ENCODE measurements at places on chromosomes 4 and X.

DNA sequence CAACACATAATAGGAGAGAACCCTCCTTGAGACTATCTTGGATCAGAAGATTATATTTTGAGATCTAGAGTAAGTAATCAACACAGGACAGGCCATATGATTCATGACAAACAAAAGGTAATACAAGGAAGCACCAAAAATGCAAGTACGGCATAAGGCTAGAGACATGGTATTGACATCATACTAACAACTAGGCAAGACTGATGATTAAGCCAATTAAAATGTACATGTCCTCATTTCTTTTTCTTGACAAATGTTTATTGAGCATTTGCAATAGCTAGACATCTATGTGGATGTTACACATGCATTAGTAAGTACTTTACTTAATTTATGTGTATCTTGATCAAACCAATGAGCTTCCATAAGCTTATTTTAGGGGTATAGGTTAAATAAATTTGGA, 695.7 kb upstream of the GALNTL6 start:
- no peak for DNase-seq

DNA sequence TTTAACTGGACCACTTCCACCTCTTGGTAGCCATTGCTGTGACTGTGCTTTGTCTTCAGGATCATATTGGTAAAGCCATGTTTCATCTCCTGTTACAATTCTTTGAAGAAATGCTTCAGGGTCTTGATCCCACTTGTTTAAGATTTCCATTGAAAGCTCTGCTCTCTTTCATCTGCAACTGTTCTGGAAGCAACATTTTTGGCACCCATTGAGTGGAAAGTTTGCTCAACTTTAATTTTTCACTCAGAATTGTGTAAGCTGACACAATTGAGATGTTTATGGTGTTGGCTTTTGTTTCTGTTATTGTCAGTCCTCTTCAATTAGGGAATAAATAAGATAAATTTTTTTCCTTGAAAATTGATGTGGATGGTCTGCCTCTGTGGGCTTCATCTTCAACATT, 237.4 kb downstream of the MAPK10 start:
- no peak for DNase-seq

GRCh38 chr4:89152972-89153371, 41.6 kb downstream of the TIGD2 start:
- DNase-seq, result no peak

- peak; percentile 8 for DNase-seq
Observed at GRCh38 chrX:48509245-48509590, 426 bp downstream of the PORCN start.

- no peak for DNase-seq
Observed at GRCh38 chr4:159369256-159369655, 266.4 kb downstream of the RAPGEF2 start.

- no peak for DNase-seq
Observed at GRCh38 chr4:115763051-115763450, 649.6 kb upstream of the NDST4 start.

- no peak for DNase-seq
Observed at GRCh38 chr4:117063961-117064696, 21.2 kb downstream of the TRAM1L1 start.

GRCh38 chr4:121400632-121401031, 19.8 kb upstream of the QRFPR start:
- no peak for DNase-seq

- DNase-seq, result no peak
Observed at GRCh38 chr4:8307714-8308113, 38.2 kb downstream of the HTRA3 start.

- no peak for DNase-seq
Observed at GRCh38 chrX:102978594-102978993, 41.5 kb downstream of the RAB40AL start.

GRCh38 chr4:183455431-183456195, 11.2 kb downstream of the CDKN2AIP start:
- DNase-seq, result no peak

DNA sequence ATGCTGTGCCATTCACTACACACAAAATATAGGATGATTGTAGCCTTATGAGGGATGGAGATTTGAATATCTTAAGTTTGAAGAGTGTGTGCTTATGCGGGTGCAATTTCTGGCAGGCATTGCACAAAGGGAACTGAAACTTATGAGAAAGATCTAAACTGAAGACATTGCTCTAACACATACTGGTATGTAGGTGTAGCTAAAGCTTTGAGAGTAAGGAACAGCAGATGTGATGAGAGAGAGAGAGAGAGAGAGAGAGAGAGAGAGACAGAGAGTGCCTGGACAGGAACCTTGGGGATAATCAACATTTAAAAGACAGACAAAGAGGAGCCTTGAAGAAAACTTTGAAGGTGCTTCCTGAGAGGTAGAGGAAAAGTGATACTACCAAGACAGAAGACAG, 379.7 kb downstream of the SPRY1 start:
- peak; percentile 29 for DNase-seq

- DNase-seq, result no peak
Observed at GRCh38 chr4:81220271-81220670, 5.2 kb upstream of the PRKG2 start.

DNA sequence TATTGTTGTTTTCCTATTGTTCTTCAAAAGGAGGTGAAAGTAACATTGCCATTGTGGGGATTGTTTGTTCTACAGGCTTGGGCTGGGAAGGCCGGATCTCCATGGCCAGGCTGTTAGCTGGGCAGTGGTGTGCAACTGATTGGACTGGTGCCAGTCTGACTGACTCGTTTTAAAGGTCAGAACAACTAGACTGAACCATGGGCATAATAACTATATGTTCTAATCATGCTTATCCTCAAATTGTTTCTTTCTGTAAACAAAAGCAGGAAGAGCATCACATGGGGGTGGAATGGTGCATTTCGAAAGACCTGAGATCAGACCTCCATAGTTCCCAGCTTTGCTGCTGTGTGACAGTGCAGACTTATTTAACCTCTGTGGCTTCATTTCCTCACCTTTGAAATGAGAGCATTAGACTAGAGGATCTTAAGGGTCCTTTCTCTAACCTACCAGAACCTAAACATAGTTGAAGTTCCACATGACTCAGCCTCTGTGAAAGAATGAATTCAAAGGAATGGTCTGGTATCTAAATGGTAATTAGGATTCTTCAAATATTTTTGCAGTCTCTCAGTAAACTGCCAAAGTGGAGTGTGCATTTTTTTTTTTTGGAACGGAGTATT, 66.7 kb upstream of the PGRMC2 start:
- no peak for DNase-seq

DNA sequence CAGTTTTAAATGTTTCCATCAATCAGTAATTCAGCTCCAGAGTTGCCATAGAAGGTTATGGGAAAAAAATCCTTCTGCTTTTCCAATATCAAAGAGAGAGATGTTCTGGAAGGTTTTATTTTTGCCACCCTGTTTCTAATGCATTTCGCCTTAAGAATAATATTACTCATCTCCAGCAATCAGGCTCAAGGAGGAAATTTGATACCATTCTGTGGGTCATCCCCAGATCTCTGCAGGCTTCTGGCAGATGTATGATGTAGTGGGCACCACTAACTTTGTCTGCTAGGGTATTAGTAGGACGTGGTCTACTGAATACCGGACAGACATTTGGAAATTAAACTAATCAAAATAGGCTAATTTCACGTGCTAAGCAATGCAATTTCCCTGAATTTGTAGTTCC, 645.4 kb upstream of the TENM3 start:
- no peak for DNase-seq

GRCh38 chr4:153114771-153115321, 89.4 kb upstream of the TRIM2 start:
- no peak for DNase-seq

- peak; percentile 58 for DNase-seq
Observed at GRCh38 chr4:151801547-151802516, 41.0 kb upstream of the GATB start.

- no peak for DNase-seq
Observed at GRCh38 chr4:181138116-181138515, 1105.1 kb upstream of the TENM3 start.

- no peak for DNase-seq
Observed at GRCh38 chr4:16206848-16207247, 19.4 kb downstream of the TAPT1 start.

DNA sequence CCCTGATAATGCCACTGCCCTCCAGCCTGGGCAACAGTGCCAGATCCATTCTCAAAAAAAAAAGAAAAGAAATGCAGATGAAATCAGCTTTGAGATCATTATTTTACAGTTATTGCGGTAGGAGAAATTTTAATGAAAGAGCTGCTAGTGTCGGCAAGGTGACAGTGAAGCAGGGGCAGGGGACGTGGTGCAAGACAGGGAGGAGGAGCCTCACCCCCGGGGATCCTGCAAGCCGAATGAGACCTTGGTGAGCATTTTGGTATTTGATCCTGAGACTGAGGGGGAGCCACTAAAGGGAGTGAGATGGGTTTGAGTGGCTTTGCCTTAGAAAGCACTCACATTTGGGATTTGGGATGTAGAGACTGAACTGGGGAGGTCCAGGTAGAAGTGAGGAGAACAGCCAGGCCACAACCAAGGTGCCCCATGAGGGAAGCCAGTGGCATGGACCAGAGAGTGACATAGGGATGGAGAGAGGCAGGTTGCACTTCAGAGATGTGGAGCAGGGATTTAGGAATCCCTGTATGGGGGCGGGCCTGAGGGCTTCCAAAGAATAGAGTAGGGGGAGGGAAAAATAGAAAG, 23.6 kb downstream of the RBM10 start:
- DNase-seq, result no peak

GRCh38 chr4:15339737-15340136, 88.1 kb upstream of the C1QTNF7 start:
- no peak for DNase-seq

DNA sequence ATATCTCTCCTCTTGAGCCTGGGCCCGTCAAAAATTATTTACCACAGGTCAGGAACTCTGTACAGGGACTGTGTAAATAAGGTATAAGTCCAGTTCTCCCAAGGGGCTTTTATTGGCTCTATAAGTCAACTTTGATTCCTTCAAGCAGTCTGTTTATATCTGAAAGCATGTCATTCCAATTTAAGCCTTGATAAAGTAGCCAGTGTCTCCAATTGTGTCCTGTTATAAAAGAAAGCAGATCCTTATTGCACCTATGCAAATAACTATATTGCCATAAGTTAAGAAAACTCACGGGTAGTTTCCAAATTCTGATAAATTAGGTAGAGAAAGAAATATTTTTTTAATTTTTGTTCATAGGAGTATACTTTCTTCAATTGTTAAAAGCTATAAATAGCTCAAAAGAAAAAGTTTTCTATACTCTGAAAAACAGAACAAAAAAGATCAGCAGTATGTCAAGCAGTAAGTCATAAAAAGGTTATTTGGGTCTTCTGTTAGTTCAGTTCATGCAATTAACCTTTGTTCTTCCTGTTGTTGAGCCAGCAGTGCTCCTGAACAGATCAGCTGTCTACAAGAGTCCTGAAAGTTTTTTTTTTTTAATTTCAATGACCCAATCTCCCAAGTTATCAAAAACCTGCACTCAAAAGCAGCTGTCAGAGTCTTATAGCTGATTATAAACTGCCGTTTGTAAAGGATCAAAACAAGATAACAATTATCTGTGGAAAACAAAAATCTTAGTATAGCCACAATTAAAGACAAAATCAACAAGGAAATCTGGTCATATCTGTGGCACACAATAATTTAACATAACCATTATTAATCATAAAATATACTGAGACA, 178.4 kb upstream of the GALNT7 start:
- DNase-seq, result no peak

DNA sequence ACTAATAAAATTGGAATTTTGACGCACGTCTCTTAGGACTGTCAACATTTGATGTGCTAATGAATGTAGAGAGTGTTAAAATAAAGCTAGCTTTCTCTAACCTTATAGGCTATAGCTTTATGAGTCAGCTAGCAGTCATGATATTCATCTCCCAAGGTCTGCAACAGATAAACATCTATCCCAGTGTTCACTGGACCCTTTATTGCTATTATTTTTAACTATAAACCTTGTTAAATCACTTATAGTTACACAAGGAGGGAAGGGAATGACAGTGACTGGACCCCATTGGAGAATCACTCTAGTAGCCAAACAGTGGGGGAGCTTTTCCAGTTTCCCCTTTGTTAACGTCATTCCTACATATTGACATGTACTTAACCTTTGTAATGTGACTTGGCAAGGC, 67.9 kb upstream of the SHISA3 start:
- no peak for DNase-seq

DNA sequence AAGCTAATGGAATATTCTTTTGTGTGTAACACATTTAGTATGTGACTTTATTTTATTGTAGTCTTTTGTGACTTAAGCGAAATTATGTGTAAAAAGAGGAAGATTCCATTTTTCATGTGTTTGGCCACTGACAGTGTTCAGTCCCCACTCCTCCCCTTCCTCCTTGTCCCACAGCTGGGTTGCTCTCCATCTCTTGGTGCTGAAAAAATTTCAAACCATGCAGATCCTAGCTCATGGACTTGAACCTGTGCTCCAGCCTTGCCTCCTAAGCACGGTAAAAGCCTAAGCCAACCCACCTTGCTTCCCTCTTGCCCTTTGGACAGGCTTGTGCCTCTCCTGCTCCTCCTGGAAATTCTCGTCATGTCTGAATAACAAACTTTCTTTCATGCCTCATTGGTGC, 2008.5 kb upstream of the TENM3 start:
- DNase-seq, result no peak

- DNase-seq, result no peak
Observed at GRCh38 chr4:38539501-38539900, 124.5 kb upstream of the KLF3 start.

Data from GM20000 (cell line).